ENCODE measurements at places on chromosomes 7 and 10.
A peak's percentile ranks its signal among the peaks of the same experiment; 100 is the strongest.

DNA sequence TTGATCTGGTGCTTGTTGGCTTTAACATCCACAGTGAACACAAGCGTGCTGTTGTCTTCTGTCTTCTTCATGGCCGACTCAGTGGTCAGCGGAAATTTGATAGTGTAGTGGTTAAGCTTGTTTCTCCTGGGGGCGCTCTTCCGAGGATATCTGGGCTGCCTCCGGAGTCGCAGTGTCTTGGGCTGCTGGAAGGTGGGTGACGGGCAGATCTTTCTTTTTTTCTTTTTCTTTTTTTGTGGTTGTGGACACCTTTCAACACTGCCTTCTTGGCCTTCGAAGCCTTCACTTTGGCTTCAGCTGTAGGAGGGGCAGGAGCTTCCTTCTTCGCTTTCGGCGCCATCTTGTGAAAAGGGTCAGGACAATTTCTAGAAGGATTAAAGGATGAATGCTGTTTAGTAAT lies 23.8 kb upstream of the RPA3 start:
- DNase-seq: no peak

DNA sequence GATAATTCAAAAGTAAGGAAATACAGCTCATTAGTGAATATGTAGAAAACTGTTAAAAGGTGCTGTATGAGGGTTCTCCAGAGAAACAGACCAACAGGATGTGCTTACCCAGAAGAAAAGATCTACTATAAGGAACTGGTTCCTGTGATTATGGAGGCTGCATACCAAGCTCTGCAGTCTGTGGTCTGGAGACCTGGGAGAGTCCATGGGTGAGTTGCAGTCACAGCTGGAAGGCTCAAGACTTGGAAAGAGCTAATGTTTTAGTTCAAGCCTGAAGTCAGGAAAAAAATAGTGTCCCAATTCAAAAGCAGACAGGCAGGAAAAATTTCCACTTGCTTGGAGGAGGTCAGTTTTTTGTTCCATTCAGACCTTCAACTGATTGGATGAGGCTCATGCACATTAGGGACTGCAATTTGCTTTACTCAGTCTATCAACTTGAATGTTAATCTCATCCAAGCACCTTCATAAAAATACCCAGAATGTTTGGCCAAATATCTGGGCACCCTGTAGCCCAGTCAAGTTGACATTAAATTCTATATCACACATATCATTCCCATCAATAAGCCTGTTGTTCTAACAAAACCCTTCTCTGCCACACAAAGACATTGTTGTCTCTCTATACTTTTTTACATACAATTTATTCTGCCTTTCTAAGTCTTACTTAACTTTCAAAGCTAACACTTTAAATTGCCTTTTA lies 197.9 kb upstream of the KLF6 start:
- DNase-seq: no peak

DNA sequence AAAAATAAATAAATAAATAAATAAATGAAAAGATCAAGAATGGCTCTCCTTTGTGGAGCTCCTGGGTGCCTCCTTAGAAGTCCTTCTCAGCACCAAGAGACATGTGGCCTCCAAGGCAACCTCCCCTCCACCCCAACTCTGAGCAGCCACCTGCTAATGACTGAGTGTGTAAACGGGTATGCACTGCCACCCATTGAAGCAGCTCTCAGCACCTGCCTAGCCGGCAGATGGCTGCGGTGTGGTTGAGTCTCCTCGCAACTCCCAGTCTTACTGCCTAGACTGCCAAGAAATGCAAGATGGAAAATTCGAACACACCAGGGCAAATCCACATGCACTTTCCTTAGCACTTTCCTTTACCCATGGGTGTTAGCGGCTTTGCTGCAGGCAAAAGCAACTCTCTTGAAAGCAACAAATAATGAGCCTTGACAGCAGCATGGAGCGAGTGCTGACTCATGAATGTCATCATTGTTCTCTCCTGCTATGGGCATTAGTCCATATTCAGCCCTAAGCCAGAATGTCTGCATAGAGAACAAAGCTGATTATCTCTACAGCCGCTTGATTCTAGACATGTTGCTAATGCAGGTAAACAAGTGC lies 913.9 kb upstream of the AUTS2 start:
- DNase-seq: no peak

GRCh38 chr7:126803060-126803665 lies 449.6 kb downstream of the GRM8 start:
- DNase-seq: peak; percentile 2

- DNase-seq: no peak
These were observed 71.2 kb downstream of the GFRA1 start for GRCh38 chr10:116201670-116202430.

GRCh38 chr10:49194212-49194920 lies 6.2 kb upstream of the TMEM273 start:
- no peak for DNase-seq

GRCh38 chr7:24572997-24573553 lies at the start of gene PALS2:
Gene PALS2, plus strand, starts transcription at chr7:24573452. Its CDS starts 50,216 bp downstream, at chr7:24623668.
- peak; percentile 86 for DNase-seq

DNA sequence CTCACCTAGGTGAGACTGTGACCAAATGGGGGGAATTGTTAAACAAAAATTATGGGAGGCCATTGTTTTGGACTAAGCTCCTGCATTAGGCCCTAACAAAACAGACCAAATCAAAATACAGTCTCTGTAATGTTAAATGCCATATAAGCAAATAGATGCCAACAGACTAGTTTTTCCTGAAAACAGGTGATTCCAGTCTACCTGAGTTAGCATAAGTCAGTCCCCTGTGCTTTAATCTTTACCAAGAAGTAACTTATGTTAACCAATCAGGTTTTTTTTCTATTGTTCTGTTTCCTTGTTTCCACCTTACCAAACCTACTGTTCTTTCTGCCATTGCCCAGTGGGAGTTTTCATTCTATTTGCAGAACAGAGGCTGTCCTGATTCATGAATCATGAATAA lies 48.0 kb downstream of the PDZD8 start:
- no peak for DNase-seq

GRCh38 chr10:100807241-100807951 lies 62.0 kb downstream of the PAX2 start:
- no peak for DNase-seq

GRCh38 chr10:61842755-61843497 lies 58.6 kb upstream of the ARID5B start:
- no peak for DNase-seq

- no peak for DNase-seq
These were observed 6.3 kb downstream of the NPFFR1 start for GRCh38 chr10:70277396-70278030.

GRCh38 chr7:4621396-4621795 lies 60.7 kb upstream of the FOXK1 start:
- no peak for DNase-seq

DNA sequence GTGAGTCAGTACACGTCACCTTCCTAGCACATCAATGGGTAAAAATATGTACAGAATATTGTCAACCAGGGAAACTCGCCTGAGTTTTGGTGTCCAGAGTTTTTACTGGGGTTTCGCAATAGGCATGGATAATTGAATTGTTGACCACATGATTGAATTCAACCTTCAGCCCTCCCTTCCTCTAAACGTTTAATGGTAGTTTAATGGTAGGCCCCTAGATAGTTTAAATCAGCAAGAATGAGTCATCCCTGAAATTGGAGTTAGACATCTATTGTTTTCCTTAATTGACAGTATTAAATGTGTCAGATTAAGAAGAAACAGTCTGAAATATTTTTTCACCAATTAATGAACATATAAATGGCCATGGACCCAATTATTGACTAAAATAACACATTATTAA lies 57.8 kb upstream of the CACNA2D1 start:
- no peak for DNase-seq
